Kidney epithelial cell (primary cell): ENCODE measurements at places on chromosomes 5 and 9. TPM values are rescaled to one million over a fixed set of nuclear protein-coding genes. Genes with fewer than 3 reads are reported as not detected.

DNA sequence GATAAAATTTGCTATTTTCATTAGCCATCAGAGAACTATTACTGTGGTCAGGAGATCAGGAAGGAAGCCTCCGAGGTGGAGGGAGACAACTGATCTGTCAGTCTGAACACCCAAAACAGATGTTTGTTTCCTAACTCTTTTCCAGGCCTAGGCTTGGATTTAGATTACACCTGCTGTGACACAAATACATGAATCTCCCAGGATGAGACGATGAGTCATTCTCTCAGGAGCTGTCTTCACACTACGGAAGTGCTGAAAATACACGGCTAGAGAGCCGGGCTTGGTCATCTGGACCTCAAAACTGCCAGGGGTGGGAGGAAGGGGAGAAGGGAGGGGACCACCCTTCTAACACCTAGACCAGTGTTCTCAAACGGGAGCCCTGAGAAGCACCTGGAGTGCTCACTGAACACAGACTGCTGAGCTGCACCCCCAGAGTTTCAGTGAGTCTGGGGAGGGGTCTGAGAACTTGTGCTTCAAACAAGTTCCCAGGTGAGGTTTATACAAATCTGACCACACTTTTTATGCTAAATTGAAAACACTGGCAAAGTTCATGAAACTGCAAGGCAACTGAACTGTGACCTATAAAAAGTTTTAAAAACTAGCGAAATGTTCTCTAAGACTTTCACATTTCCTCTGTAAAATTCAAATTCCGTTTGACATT lies 80.3 kb upstream of the EQTN start:
- no peak for DNase-seq

Gene GARIN3
- not detected in 2 replicates for total RNA-seq

DNA sequence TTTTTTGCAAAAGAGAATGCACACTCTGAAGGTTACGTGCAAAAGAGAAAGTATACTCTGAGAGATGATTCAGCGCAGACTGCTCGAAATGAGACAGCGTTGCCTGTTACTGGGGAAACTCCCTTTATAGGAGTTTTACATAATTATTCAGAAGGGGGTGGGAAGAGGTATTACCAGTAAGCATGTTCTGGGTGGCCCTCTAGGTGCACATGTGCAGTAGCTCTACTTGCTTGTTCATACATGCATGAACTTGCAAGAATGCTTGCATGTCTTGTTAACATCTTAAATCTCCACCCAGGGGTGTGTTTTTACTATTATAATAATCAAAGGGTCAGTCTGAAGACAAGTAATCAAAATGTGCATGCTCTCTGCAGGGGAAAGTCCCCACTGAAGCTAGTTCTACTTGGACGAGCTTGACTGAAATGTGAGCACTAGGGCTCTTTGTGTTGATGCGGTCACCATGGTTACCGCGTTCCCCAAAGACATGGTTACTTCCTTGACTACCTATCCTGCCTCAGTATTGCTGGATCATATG lies 75.5 kb downstream of the SGCD start:
- DNase-seq: peak; percentile 93

DNA sequence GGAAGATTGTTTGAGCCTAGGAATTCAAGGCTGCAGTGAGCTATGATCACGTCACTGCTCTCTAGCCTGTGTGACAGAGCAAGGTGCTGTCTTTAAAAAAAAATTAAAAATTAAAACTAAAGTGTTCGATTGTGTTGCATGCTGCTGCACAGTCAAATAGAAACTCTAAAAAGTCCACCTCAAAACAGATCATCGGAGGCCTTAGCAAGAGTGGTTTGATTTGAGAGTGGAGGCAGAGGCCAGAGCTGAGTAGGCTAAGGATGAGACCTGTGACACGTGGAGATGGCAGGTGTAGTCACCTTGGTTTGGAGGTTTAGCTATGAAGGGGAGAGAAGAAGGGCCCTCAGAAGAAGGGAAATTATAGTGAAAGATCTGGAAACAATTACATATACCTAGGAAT lies 2.8 kb upstream of the PTPDC1 start:
- DNase-seq: no peak

DNA sequence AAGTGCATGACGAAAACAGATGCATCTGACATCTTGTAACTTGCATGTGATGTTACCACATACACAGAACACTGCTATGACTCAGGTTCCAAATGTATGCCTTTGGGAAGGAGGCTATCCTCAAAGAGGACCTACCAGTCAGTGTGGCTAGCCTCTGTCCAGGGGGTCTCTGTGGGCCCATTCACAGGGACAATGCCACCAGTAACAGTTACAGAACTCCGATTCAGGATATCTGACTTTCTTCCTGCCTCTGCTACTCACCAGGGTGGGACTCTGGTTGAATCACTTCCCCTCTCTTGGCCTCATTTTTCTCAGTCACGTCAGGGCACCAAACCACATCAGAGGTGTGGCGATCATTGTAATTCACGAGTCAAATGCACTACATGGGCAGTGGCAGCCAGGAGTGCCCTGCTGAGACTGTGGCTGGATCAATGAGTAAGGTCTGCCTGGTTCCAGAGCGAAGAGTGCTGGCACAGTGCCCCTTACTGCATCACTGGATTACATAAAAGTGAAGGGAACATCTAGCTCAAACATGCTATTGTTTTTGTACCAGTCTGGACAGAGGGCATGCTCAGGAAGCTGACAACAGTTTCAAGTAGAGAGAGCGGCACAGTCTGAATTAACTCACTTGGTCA lies 13.2 kb downstream of the ATOX1 start:
- peak; percentile 89 for DNase-seq

GRCh38 chr5:10563945-10564837 lies at the start of gene ANKRD33B:
ANKRD33B (plus strand) TSS chr5:10564070; CDS start chr5:10564468, 398 bp downstream.
- DNase-seq: no peak

- no peak for DNase-seq
These were observed 19.9 kb downstream of the IDNK start for GRCh38 chr9:83642793-83643192.

DNA sequence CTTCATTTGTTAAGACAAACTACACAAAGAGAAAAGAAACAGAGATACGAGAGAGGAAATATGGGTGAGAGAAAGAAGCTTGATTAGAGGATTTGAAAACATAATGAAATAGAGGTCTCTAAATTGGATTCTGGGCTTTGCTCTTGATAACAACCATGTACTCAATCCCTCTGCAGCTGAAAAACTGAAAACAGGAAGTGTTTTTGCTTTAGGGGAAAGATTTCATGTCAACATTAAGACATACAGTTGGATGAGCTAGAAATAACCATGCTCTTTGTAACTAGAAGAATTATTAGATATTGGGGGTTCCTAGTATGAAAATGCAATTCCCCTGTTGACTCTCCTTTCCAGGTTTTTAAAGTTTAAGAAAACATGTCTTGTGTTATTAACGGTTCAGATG lies 21.9 kb downstream of the CRHBP start:
- no peak for DNase-seq

- no peak for DNase-seq
These were observed 86.9 kb downstream of the UBE2QL1 start for GRCh38 chr5:6535594-6535993.

GRCh38 chr5:65290677-65291076 lies 191.0 kb downstream of the ADAMTS6 start:
- no peak for DNase-seq

GRCh38 chr9:126705767-126706697 lies 92.3 kb downstream of the LMX1B start:
- DNase-seq: no peak

GRCh38 chr5:68343421-68343826 lies 127.9 kb downstream of the PIK3R1 start:
- DNase-seq: peak; percentile 85

DNA sequence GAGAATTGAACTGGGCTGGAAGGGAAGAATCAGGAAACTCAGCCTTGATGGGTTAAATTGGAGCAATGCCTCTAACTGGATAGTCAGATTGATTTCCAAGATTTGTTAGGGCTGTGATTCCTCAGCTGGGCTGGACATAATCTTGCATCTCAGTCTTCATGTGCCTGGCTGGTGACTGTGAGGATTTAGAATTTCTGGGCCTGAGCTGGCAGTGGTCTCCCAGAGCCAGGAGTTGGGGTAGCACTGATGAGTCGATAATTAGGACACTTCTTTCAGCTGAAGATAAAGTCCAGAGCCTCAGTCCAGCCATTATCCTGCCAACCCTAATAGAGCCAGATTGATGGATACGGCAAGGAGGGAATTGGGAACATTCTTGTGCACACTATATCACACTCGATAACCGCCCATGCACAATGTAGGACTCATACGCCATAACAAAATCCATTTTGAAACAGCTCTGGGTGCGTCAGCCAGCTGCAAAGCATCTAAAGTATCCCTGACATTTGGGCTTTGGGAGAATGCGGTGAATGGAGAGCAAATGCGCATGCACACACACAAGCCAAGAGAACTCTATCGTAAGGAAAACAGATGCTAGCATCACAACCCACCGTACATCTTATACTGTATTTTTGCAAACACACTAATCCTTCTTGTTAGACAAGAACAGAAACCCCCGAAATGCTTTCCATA lies 405.1 kb upstream of the KLF4 start:
- no peak for DNase-seq

Gene C5orf58
- not detected in 2 replicates for total RNA-seq

- DNase-seq: no peak
These were observed 73.6 kb downstream of the BAAT start for GRCh38 chr9:101311191-101311590.

- DNase-seq: no peak
These were observed 232.6 kb downstream of the PRDM9 start for GRCh38 chr5:23740029-23740428.

Gene WNT8A
- total RNA-seq: not detected in 2 replicates

Gene MLANA
- total RNA-seq: not detected in 2 replicates

DNA sequence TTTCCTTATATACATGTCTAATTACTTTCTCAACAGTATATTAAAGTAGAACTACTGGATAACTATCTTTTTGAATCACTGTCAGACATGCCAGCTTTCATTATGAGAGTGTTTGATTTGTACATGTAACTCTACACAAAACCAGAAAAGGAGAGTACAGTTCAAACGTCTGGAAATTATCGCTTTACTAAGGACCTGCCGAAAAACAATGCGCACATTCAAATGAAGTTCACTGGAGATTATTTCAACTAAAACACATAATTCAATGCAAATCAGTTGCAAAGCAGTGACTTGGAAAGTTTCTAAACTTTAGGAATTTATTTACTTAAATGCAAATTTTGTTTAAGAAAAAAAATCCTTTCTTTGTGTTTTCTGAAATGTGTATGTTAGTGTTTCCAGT lies 942.5 kb downstream of the EFNA5 start:
- DNase-seq: no peak

- no peak for DNase-seq
These were observed 117.6 kb upstream of the HAND1 start for GRCh38 chr5:154595662-154596061.

- no peak for DNase-seq
These were observed 129.2 kb downstream of the BOD1 start for GRCh38 chr5:173487300-173487699.

DNA sequence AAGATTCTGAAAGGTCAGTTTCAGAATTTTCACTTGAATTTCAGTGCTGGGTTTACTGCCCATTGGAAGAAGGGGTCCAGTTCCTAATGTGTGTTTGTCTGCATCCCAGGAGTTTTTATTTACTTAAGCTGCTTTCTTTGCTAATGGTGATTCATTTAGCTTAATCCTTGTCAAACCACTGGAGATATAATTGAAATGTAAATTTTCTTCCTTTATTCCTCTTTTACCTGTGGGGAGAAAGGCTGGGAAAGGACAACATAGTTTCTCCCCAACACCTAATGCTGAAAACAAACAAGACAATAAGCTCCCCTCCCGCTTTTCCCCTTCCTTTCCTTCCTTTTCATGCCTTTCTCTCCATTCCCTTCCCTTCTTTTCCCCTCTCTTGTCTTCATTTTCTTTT lies 185.8 kb downstream of the KCTD16 start:
- no peak for DNase-seq

Gene IL5
- not detected in 2 replicates for total RNA-seq

- DNase-seq: no peak
These were observed 247.1 kb downstream of the SLCO4C1 start for GRCh38 chr5:102048940-102049339.
